ENCODE measurements at places on chromosomes 1 and 21.

GRCh38 chr1:172265905-172266304 lies 154.6 kb upstream of the C1orf105 start:
- H3K36me3 ChIP-seq = peaks cover 4% of the 10 kb centered on the region
- no peaks in the 10 kb centered on the region for H3K4me1 ChIP-seq
- no peak overlapping the region for H3K4me3 ChIP-seq
- no peaks in the 10 kb centered on the region for H3K27me3 ChIP-seq
- no peak for DNase-seq

DNA sequence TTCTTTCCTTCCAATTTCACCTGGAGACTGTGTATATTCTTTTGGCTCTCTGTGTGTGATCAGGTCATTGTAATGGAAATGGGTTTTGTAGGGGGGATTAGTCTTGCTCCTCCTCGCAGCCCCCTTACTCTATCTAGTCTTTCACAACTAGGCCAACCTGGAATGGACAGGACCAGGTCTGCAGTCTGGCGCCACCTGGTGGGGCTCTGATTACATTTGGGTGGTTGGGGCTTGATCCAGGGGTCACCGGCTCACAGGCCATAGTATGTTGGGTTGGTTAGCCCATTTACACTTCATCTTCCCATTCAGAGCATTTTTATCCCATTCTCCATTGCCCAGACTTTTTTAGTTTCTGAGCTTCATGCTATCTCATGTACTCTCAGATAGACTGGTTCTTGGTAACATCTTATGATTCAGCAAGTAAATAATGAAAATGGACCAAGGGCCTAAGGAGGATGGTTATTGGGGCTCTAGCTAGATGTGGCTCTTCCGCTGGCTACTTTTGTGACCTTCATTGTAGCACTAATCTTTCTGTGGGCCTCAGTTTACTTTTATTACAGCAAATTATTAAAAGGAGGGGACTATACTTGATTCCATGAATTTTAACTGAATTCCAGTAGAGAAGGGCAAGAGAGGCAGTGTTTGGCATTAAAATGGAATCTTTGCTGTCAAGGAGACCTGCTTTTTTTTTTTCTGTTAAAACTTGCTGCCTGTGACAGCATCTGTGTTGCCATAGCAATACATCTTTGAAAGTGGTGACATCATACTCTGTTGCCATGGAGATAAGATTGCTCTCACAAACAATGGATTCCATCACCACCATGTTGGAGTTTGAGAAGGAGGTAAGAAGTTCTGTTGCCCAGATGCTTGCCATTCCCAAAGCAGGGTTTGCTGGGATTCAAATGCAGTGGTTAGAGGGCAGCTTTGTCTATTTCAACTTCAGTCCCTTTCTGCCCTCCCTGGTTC lies 150.1 kb downstream of the PLXNA2 start:
- H3K4me1 ChIP-seq = no peaks in the 10 kb centered on the region
- H3K36me3 ChIP-seq = no peaks in the 10 kb centered on the region
- H3K4me3 ChIP-seq = no peak overlapping the region
- no peak overlapping the region for H3K27ac ChIP-seq
- DNase-seq = peak; percentile 42
- no peaks in the 10 kb centered on the region for H3K27me3 ChIP-seq

- no peak overlapping the region for H3K4me3 ChIP-seq
- no peaks in the 10 kb centered on the region for H3K36me3 ChIP-seq
- H3K27me3 ChIP-seq = peaks cover 10% of the 10 kb centered on the region
- no peak for DNase-seq
- H3K27ac ChIP-seq = no peak overlapping the region
Measured at GRCh38 chr1:47940779-47941178, 56.4 kb downstream of the TRABD2B start.

DNA sequence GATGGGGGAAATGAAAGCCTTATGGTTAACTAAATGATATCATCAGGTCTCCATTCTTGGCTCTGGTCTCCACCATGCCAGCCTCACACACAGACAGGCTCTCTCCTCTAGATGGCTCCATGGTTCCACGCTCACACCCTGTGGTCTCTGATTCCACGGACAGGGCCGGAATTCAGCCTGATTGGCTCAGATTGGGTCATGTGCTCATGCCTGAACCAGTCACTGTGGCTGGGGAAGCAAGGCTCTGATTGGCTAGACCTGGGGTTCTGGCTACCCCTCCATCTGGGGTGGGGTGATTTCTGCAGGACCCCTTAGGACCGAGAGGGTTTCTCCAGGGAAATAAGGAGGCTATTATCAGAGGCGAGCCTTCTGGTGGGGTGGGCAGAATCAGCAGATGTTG lies 277.0 kb downstream of the PTPRU start:
- peaks cover 2% of the 10 kb centered on the region for H3K27me3 ChIP-seq
- H3K4me3 ChIP-seq = no peak overlapping the region
- no peak for DNase-seq
- H3K4me1 ChIP-seq = no peaks in the 10 kb centered on the region
- no peaks in the 10 kb centered on the region for H3K36me3 ChIP-seq
- no peak overlapping the region for H3K27ac ChIP-seq

- no peak overlapping the region for H3K4me3 ChIP-seq
- no peak for DNase-seq
- no peaks in the 10 kb centered on the region for H3K36me3 ChIP-seq
- H3K27ac ChIP-seq = no peak overlapping the region
Measured at GRCh38 chr1:88252745-88253144, 431.3 kb upstream of the PKN2 start.

GRCh38 chr1:229758101-229759036 lies 132.3 kb downstream of the URB2 start:
- H3K36me3 ChIP-seq = no peaks in the 10 kb centered on the region
- no peak overlapping the region for H3K4me3 ChIP-seq
- H3K27me3 ChIP-seq = no peaks in the 10 kb centered on the region
- no peak for DNase-seq
- H3K27ac ChIP-seq = no peak overlapping the region
- peaks cover 8% of the 10 kb centered on the region for H3K4me1 ChIP-seq

DNA sequence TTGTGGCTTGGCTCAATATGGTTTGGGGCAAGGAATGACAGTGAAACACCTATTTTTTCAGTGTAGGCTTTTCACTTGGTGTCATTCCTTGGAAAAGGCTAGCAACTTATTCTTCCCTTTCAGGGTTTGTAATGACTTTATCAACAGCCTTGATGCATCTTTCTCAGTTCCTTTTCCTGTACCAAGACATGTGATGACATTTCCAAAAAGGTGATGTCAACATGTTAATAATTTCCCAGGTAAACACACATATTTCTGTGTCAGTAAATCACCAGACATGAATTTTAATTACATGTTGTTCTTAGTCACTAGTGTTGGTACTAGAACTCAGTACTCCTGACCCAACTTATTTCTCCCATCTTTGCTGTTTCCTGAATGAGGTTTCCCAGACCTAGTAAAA lies 37.8 kb upstream of the RRP15 start:
- no peak overlapping the region for H3K4me3 ChIP-seq
- no peak for DNase-seq
- H3K4me1 ChIP-seq = no peaks in the 10 kb centered on the region

DNA sequence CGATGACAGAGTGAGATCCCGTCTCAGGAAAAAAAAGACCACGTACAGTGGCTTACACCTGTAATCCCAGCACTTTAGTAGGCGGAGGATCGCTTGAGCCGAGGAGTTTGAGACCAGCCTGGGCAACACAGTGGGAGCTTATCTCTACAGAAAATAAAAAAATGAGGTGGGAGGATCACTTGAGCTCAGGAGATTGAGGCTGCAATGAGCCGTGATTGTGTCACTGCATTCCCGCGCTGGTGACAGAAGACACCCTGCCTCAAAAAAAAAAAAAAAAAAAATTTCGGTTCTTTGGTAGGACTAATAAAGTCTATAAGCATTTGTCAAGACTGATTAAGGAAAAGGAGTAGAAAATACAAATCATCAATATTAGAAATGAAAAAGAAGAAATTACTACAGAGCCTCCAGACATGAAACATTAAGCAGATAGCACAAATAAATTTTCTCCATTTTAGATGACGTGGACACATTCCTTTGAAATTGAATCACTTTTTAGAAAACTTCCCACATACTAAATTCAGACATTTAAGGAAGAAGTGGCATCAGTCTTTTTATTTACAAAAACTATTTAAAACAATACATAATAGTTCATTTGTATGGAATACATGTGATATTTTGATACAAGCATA lies 30.4 kb downstream of the MORC3 start:
- no peaks in the 10 kb centered on the region for H3K27me3 ChIP-seq
- no peak overlapping the region for H3K4me3 ChIP-seq
- no peak for DNase-seq
- no peak overlapping the region for H3K27ac ChIP-seq

- no peaks in the 10 kb centered on the region for H3K36me3 ChIP-seq
- no peak overlapping the region for H3K27ac ChIP-seq
- H3K27me3 ChIP-seq = no peaks in the 10 kb centered on the region
- H3K4me3 ChIP-seq = no peak overlapping the region
- H3K4me1 ChIP-seq = no peaks in the 10 kb centered on the region
Measured at GRCh38 chr1:164614316-164614715, 55.3 kb downstream of the PBX1 start.

DNA sequence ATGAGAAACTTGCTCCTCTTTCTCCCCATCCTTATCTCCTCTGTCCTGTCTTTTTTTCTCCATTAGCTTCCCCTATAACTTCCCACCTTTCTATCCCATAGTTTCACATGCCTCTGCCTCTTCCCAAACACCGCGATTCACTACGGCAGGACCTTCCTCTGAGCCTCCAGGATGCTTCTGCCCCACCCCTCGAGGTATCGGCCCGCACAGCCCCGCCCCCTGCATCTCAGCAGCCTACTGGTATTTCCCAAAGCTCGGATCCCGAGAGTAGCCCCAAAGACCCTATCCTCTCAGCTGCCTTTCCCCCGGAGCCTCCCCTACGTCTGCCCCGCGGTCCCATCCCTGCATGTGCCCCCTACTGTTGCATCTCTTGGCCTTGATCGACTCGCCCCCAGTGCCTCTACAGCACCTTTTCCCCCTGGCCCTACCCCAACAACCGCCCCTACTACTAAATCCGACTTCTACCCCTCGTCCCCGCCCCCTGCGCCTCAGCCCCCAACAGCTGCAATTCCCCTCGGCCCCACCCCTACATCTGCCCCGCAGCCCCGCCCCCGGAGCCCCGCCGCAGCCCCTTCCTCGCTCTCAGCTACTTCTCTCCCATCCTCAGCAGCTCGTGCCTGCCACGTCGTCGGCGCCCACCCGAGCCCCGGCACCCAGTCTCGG lies 512 bp downstream of the PIAS3 start:
- DNase-seq = no peak
- peaks cover 9% of the 10 kb centered on the region for H3K4me1 ChIP-seq
- peaks cover 19% of the 10 kb centered on the region for H3K36me3 ChIP-seq
- H3K27me3 ChIP-seq = no peaks in the 10 kb centered on the region
- peak overlapping the region; percentile 93 for H3K27ac ChIP-seq

DNA sequence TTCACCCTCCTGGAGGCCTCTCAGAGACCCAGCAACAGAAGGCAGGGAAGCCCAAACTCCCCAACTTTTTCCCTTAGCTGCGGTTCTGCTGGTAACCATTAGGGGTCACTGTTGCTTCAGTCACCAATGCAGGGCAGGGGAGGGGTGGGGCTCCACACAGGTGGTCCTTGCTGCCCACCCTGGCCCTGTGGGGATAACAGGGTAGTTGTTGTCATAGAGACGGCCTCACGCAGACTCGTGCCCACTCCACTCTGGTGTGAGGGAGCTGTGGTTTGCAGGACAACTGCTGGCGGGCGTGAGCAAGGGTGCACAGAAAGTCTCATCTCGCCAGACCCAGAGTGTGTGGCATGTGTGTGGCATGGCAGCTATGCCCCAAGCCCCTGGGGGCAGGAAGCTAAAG lies 19.9 kb downstream of the INSRR start:
- DNase-seq = peak; percentile 51
- peaks cover 38% of the 10 kb centered on the region for H3K27me3 ChIP-seq
- H3K36me3 ChIP-seq = no peaks in the 10 kb centered on the region
- no peak overlapping the region for H3K27ac ChIP-seq

GRCh38 chr1:113692824-113693431 lies 66.4 kb downstream of the PHTF1 start:
- no peak for DNase-seq
- peaks cover 31% of the 10 kb centered on the region for H3K36me3 ChIP-seq

DNA sequence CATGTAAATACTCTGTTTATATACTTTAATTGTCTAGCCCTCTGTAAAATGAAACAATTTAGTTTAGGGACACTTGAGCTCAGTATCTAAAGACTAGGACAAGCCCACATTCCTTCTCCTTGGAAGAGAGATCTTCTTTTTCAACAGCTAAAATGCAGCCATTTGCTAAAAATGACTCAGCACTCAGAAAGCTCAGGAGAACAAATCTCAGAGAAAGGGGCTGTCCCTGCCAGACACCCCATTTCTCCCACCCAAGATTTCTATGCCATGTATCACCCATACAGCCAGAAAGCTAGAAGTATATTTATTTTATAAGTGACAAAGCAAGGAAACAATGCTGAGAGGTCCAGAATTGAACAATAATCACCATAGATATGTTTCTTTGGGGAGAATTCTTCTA lies 23.2 kb upstream of the PRDX6 start:
- DNase-seq = no peak
- no peaks in the 10 kb centered on the region for H3K27me3 ChIP-seq
- H3K4me1 ChIP-seq = peaks cover 7% of the 10 kb centered on the region
- H3K36me3 ChIP-seq = peaks cover 27% of the 10 kb centered on the region

DNA sequence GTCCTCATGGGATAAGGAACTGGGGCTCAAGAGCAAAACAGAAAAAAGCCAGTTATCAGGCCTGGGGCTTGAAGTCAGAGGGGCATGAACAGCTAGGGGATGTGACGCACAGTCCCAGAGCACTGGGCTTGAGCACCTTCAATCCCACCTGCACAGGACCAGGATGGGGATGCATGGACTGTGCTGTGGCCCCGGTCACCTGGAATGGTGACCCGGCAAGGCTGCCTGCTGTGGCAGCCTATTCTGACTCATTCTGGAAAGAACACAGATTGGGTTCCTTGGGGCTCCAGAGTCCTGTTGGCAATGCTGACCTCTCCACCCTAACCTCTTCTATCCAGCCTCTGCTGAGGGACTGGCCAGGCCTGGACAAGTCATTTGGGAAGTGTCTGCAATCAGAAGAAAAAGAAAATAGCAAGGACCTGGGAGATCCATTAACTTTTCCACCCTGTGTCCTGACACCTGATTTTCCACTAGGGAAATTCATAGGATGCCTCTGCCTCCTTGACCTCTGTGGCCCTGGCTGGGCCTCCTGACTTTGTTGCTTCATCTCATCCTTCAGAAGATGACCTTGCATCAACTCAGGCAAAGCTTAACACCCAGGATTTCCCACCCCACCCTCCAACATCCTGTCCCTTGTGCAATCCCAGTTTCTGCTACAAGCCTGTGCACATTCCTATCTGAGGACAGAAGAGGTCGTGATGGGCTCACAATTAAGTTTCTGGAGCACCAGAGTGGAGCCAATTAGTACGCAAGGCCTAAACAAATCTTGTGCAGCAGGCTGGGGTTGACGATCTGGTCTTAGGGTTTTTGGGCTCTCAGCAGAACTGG lies 17.9 kb upstream of the FMOD start:
- no peaks in the 10 kb centered on the region for H3K36me3 ChIP-seq
- H3K4me3 ChIP-seq = no peak overlapping the region
- H3K27ac ChIP-seq = no peak overlapping the region
- H3K27me3 ChIP-seq = peaks cover 7% of the 10 kb centered on the region

- no peaks in the 10 kb centered on the region for H3K27me3 ChIP-seq
- peak overlapping the region; percentile 74 for H3K27ac ChIP-seq
- peak overlapping the region; percentile 86 for H3K4me3 ChIP-seq
Measured at GRCh38 chr1:145962157-145963102, 1.9 kb downstream of the ANKRD34A start.

All from memory B cell (primary cell).